Glomerular endothelial cell (primary cell): ENCODE measurements at places on chromosomes 5 and 9. TPM values are rescaled to one million over a fixed set of nuclear protein-coding genes. Genes with fewer than 3 reads are reported as not detected.

DNA sequence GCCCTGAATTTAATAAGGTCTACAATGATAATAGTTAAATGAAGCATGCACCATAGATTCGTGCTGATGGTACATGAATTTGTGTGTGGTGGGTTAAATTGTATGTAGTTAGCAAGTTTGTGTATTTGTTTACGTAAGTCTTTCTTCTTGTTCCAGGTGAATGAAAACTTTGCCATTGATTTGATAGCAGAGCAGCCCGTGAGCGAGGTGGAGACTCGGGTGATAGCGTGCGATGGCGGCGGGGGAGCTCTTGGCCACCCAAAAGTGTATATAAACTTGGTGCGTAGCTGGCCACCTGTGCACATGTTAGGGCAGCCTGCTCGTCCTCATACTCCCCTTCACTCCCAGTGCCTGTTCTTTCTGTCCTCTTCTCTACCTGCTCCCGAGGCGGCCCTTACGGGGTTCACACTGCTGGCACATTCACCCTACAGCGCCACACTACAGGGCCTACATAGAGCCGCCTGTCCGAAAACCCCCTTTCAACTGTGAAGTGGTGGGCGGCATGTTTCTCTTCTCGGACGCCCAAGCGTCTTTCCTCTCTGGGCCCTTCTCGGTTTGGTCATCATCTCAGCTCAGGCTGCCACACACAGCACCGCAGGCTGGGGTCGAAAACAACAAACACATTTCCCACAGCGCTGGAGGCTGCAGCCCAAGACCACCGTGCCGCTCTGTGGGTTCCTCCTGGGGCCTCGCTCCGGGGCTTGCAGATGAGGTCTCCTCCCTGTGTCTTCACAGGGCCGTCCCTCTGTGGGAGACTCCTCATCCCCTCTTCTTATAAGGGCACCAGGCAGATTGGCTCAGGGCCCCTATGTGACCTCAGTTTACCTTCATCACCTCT is 13.2 kb downstream of the NDUFS6 start:
- DNase-seq, result no peak

DNA sequence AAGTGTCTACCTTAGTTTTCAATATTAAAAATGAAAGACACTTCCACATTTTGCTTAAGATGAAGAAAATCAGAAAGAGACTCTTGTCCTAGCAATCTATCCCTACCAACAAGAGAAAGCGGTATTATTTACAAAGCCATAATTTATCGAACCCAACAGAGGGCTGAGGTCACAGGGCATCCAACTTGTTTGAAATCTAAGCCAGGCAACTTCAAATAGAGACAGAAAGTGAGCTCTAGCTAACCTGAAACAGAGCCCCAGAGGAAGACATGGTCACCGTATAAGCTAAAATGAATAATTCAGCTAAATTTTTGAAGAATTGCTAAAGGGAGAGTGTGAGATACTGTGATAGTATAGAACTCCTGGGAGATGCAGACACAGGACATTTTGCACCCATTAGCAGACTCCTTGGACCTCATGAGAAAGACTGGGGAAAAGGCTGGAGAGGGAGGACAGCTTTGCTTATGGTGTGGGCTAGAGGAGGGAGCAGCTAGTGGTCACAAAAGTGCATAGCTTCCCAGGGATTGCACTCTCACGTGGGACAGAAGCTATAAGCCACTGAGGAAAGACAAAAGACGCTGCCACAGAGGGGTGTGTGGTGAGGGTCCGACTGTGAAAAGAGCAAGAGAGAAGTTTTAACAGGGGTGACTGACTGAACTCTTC is 624.2 kb upstream of the GRIN3A start:
- no peak for DNase-seq

DNA sequence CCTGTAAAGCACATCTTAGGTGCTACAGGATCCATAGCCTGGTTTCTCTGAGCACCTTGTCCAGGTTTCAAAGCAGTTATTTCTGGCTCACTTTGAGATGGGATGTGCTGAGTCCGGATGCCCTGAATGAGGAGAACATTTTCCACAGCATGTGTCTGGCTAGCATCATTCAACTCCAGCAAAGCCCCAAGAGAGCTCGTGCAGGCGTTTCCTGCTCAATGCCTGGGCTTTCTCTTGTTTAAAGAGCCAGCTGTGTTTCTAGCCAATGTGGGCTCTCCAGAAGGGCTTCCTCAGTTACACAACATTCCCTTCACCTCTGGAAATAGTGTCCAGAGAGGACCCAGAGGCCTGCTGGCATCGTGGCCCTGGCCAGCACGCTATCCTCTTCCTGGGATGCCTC is 411.7 kb downstream of the DMAC1 start:
- DNase-seq, result no peak

- DNase-seq, result no peak
These were observed 8.0 kb downstream of the CCNG1 start for GRCh38 chr5:163445345-163445744.

DNA sequence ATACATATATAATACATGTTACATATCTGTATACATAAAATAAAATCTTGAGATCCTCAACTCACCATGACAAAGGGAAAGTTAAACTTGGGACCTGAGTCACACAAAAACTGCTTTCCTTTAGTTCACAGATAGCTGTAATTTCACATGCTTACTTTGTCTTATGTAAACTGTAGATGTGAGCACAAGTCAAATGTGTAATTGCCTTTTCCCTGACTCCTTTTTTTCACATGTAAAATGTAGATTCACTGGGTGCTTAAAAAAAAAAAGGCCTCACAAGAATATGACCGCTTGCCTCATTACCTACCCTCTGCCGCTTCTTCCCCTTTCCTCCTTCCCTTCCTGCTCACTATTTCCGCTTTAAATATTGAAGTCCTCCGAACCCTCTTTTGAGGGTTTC is 21.9 kb upstream of the FAM169A start:
- no peak for DNase-seq

GRCh38 chr5:62886603-62887315 is 308.1 kb downstream of the LRRC70 start:
- no peak for DNase-seq

The SMIM3 gene
- 9.6 and 10.2 TPM in 2 replicates for total RNA-seq

The MCC gene
- total RNA-seq, result 20.1 and 30.2 TPM in 2 replicates

The SHLD3 gene
- 0.48 and 3.4 TPM in 2 replicates for total RNA-seq

The FAM221B gene
- not detected in 2 replicates for total RNA-seq

The BSPRY gene
- not detected in 2 replicates for total RNA-seq

The LCN2 gene
- total RNA-seq, result not detected in 2 replicates
